Astrocyte (in vitro differentiated cells and primary cell): ENCODE measurements at places on chromosomes 1 and 21.
A peak's percentile ranks its signal among the peaks of the same experiment; 100 is the strongest.

- DNase-seq, result no peak
Measured at GRCh38 chr1:229114850-229115365, 156.0 kb upstream of the RAB4A start.

- no peak for DNase-seq
Measured at GRCh38 chr1:179168536-179168935, 60.9 kb downstream of the ABL2 start.

DNA sequence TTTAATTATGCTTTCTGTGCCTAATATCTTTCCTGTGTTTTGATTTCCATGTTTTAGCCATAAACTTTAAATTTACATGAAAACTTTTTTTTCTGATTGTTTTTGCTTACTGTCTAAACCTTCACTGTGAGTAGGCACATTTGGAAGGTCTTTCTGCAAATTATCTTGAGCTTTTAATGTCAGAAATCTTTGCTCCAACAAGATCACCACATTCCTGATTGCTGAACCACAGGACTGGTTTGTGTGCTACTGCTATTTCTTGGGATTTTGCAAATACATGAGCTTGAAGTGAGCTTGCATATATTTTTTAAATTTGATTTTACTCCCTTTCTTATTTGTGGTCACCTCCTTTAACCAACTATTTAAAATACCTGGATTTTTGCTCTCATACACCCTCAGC, 61.3 kb downstream of the PTBP2 start:
- DNase-seq, result peak; percentile 28

DNA sequence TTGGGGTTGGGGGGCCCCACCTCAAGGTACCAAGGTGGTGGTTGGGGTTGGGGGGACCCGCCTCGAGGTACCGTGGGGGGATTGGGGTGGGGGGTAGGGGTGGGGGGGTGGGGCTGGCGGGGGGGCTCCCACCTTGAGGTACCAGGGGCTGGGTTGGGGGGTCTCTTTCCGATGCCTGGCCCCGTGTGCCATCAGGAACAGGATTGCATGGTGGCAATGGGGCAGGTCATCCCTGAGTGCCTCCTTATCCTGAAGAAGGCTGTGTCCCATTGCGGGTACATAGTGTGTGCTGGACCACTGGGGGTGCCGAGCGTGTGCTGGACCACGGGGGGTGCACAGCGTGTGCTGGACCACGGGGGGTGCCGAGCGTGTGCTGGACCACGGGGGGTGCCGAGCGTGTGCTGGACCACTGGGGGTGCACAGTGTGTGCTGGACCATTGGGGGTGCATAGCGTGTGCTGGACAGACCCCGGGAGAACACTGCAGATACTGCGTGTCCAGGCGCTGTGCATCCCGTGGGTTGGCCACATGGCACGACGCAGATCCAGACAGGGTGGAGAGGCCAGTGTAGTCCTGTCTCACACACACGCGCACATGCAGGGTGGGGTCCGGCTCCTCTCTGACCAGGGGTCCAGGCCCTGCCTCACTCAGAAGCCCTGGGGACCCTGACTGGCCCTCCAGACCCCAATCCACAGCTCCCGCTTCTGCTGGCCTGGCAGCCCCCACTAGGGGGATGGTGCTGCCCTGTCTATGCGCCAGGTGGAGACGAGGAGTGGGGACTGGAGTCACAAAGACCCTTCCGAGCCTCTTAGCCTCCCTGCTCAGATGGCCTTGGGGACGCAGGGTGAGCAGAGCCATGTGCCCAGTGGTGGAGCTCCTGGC, 4.2 kb downstream of the SCNN1D start:
- DNase-seq, result no peak

- no peak for DNase-seq
Measured at GRCh38 chr1:206944703-206945102, 1.6 kb downstream of the PIGR start.

DNA sequence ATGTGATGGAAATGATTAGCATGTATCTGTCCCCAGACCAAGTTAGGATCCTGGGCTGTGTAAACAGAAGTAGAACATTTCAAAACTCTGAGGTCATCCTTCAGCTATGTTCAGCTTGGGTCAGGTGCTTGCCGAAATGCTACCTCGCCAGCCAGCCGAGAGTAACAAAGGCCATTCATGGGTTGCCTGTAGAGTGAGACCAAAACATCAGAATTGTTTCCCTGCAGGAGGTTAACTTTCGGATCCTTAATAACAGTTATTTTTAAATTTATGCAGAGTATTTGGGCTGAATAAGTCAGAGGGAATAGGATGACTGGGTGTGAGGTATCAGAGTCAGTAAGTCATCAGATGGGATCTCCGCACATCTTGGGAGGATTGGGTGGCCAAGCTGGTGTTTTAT, 35.6 kb downstream of the SMYD2 start:
- DNase-seq, result peak; percentile 59

DNA sequence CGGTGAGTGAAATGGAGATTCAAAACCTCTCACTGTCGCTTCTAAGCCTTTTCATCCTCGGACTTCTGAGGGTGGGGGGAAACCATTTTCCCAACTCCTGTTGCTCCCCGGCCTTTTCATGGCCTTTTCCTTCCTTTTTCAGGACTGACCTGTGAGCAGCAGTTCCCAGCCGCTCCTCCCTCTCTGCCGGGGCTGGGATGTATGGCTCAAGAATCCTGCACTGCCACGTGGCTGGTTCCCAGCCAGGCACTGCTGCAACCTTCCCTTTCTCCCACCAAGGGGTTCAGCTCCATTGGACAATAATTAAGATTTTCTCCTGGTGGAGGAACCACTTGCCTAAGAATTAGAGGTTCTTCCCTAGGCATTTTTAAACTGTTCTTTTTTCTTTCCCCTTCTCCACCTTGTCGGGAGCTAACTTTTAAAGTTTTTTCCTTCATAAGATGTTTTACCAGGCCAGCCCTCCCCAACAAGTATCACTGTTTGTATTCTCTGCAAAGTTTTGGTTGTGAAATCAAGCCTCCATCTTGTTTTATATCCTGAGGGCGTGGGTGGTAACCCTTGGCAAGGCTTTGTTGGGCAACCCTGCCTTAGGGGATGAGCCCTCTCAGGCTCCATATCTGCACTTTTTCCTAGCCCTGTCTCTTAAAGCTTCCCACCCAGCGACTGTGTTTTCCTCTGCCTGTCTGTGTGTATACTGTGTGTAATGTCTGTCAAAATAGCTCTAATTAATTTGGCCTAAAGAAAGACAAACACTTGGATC, 1166.6 kb upstream of the ADGRL2 start:
- DNase-seq, result no peak

DNA sequence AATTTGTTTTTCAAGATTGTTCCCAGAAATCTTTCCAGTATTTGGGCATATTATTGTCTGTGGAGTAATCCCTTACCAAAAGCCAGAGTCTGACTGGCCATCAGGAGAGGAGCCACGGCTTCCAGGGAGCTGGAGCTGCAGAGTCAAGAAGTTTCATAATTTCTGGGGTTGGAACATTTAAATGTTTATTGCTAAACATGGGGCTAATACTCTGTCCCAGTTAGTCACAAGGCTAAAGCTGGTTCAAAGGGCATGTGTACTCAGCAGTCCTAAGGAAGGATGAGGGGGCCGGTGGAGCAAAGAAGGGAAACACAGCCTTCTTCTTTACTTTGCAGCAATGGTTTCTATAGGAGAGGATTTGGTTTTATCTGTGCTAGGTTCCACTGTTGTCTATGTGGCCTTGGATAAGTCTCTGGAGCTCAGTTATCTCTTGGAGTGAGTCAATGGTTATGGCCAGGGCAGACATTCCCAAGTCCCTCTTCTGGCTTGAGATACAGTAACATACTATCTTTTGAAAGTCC, 9.5 kb downstream of the DENND2D start:
- peak; percentile 26 for DNase-seq

DNA sequence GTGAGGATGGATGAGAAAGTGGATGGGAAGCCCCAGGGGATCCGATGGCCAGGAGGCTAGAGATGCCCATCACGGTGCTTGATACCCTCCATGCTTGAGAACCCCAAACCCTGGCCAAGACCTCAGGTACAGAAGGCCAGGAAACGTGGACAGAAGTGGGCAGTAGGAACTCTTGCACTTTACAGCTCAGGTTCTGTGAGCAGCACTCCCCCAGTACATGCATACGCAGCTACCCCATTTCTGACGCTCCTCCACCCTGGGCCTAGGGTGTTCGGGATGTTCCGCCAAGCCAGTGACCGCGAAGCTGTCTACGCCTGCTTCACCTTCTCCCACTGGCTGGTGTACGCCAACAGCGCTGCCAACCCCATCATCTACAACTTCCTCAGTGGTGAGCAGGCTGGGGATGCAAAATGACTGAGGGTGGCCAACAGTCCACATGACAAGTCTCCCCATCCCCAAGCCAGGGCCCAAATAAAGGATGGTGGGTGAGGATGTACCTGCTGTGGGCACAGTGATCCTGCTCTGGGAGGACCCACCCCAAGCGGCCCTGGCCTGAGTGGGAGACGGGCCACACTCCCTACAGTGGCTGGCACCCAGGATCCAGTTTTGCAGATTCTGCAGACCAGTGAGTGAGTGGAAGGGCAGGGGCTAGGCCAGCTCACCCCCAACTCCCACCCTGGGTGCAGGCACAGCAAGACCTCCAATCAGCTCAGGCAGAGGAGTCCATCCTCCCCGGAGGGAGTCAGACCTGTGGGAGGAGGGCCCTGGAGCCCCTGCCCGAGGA, 7.4 kb downstream of the HCRTR1 start:
- DNase-seq, result no peak

DNA sequence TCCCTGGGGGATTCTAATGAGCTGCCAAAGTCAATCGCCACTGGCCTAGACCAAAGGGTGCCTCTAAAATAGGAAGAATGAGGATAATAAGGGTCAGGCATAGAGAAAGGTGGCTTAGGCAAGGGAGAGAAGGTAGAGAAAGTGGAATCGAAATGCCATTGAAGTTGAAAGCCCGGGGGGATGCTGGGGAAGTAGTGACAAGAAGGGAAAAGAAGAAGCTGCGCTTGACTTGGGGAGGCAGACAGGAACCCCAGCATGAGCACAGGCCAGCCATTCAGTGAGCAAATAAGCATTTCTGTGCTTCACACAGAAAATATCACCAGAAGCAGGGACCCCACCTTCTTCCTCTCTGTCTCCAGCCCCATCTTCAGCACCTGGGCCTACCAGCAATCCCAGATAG, 1.5 kb downstream of the CD2 start:
- DNase-seq, result no peak

DNA sequence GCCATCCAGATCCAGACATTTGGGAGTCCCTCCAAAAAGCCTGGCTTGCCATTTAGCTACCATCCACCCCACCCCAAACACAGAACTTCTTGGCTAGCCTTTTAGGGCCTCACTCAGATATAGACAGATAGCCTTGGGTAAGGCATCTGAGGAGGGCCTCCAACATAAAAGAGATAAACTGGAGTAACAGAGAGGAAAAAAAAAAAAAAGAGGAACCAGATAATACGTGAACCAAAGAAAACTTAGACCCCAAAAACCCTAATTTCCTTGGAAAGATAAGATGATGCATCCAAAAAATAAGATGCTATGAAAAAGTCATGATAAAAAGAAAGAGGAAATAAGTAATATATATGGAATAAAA, 19.8 kb upstream of the LSS start:
- no peak for DNase-seq

DNA sequence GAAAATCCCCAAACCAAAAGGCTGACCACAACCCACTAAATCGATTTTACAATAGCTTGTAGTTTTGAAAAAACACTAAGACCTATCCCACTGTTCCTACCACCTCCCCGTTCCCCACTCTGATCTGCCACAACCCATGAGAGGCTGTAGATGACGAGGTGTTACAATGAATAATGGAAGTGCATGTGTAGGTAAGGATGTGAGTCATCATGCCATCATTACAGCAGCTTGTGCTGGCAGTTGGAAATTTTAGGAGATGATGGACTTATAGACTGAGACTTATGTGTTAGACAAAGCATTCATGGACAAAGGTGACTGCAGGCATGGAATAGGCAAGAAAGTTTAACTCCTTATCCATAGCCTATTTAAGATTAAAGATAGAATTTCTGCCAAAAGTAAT, 184.7 kb upstream of the CACYBP start:
- DNase-seq, result peak; percentile 75

DNA sequence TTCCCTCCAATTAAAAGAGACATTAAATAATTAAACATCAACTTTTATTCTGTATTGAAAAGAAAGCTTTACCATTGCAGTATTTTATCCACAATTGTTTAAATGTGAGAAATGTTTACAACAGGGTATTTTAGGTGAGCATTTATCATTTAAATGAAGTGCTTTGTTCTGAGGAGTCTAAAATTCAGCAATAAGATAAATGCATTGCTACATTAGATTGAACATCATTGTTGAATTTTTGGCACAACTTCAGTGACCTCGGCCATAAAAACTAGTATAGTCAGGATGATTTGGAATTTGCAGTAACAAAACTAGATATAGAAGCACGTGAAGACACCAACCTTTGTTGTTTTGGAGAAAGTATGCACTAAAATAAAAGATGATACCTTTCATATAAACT, 692.9 kb downstream of the USP25 start:
- peak; percentile 45 for DNase-seq
